NCI-H2081 treated with DMSO at 0.1 percent for 48 hours (cell line): ENCODE measurements at places on chromosomes 6 and 20.

- no peak for DNase-seq
Observed at GRCh38 chr6:43096451-43097097, 20.5 kb downstream of the PTK7 start.

DNA sequence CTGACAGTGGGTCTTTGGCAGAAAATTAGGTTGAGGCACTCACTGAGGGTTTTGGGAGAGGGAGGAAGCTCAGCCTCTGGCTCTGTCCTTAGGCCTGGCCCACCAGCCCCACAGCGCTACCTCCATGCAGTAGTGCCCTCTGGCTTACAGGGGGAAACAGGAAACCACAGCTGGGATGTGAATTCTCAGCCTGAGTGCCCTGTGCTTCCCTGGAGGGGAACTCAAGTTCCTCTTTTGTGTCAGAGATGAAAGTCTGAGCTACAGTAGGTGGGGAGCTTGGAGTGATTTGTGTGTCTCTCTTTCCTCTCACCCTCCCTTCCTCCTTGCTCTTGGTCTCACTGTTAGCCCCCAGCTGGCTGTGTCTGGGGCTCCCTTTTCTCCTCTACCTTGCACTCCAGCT is 48.2 kb upstream of the BLCAP start:
- no peak for DNase-seq

DNA sequence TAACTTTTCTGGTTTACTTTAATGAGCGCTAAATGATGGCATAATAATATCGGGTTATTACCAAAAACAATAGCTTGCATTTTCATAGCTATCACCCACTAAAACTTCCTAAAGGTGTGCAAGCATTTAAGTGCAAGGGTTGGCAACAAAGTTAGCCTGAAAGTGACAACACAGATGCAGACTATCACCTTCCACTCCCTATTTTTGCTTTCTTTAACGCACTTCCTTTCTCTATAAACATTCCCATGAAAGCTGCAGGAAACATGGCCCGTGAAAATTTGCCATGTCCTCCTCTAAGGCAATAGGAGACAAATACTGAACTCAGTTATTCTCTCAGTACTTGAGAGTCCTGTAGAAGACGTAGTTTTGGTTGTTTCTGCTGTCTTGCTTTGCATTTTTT is 2.7 kb downstream of the MYCT1 start:
- no peak for DNase-seq

DNA sequence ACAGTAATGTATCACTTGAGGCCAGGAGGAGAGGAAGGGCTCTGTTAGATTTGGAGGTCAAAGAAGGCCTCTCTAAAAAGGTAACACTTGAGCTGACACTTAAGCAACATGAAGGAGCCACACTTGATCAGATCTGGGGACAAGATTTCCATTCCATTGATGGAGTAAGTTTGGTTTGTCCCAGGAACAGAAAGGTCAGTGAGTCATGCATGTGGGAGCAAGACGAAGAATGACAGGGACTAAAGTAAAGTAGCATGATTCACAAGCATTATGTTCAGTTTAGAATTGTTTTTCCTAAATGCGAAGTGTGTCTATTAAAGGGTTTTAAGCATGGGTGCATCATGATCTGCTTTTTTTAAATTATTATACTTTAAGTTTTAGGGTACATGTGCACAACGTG is 47.4 kb downstream of the COL21A1 start:
- DNase-seq, result no peak

DNA sequence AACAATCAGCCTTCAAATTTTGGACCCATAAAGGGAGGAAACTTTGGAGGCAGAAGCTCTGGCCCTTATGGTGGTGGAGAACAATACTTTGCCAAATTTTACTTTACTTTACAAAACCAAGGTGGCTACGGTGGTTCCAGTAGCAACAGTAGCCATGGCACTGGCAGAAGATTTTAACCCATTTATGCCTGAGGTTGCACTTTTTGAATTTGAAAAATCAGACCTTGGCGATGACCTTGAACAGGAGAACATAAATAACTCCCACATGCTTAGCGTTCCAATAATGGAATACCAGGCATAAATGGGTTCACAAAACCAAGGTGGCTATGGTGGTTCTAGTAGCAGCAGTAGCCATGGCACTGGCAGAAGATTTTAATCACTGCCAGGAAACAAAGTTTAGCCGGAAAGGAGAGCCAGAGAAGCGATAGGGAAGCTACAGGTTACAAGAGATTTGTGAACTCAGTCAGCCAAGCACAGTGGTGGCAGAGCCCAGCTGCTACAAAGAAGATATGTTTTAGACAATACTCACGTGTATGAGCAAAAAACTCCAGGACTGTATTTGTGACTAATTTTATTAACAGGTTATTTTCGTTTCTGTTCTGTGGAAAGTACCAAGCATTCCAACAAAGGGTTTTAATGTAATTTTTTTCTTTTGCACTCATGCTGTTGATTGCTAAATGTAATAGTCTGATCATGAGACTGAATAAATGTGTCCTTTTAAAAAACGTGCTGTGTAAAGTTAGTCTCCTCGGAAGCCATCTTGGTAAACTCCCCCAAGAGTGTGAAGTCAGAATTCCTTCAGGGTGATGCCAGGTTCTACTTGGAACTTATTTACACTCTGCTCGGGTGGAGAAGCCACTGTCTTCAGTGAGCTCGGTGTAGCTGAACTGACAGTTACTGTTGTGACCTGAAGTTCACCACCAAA is 6.7 kb downstream of the SFT2D1 start:
- DNase-seq, result no peak

- no peak for DNase-seq
Observed at GRCh38 chr6:26497610-26498009, 2.5 kb upstream of the BTN1A1 start.

DNA sequence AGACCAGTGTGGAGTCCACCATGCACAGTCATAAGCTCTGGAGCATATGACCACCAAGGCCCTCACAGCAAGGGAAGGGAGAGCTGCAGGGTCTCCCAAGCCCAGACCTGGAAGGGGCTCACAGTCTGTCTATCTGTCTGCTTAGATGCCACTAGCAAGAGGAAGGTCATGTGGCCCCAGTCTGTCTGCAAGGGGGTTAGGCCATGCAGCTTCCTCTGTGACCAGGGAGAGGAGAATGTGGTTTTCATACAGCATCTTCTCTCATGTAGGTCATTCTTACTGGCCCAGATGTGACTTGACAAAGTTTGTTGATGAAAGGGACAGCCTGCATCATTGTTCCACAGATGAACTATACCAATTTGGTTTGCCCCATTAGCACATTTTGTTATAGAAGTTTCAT is 260.8 kb downstream of the FARS2 start:
- no peak for DNase-seq

DNA sequence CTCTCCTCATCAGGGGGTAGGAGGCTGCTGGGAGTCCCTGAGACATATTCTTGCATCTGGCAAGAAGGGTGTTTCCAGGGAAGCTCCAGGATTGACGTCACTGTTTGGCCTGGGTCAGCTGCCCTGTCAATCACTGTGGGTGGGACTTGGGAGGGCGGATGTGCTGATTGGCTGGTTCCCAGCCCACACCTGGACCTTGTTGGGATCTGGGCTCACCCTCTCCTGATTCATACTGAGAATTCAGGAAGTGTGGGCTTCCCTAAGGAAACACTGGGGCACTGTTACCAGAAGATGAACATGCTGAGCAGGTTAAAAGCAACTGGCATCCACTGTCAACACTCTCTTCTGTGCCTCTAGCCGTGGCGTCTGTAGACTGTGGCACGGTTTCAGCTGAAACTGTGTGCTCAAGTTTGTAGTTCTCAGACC is 36.5 kb downstream of the CDH26 start:
- DNase-seq, result no peak

GRCh38 chr6:134517145-134517658 is 199.3 kb upstream of the SGK1 start:
- no peak for DNase-seq

DNA sequence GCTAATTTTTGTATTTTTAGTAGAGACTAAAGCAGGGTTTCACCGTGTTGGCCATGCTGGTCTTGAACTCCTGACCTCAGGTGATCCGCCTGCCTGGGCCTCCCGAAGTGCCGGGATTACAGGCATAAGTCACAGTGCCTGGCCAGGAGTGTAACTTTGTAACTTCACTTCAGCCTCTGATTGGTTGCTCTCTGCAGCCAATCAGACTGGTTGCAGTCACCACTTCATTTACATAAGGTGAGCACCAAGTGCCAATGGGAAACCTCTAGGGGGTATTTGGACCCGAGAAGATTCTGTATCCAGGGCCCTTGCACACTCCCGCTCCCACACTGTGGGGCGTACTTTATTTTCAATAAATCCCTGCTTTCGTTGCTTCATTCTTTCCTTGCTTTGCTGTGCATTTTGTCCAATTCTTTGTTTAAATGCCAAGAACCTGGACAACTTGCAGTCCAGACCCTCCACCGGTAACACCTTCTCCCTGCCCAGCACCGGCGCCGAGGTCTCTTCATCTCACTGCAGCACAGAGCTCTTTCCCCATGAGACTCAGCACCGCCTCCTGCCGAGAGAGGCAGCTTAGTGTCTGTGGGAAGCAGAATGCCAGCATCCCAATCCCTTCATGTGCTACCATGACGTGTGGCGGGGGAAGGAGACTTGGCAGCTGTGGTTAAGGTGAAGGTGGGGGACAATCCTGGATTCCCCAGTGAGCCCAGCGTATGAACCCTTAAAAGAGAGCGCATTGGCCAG is 14.0 kb upstream of the MRGBP start:
- no peak for DNase-seq

DNA sequence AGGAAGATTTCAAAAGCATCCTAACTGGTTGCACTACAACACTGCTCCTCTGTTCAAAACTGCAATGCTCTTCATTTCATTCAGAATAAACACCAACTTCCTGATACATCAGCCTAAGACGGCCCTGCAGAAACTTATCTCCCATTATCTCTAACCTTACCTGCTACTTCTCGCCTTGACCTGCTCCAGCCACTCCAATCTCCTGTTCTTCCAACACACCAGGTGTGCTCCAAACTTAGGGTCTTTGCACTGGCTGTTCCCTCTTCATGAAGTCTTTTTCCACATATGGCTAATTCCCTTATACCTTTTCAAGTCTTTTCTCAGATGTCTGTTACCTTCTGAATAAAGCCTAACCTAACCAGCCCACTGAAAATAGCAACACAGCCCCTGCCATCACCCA is 32.1 kb downstream of the PHIP start:
- no peak for DNase-seq

- DNase-seq, result no peak
Observed at GRCh38 chr20:49179368-49180277, 8.5 kb downstream of the STAU1 start.

- DNase-seq, result no peak
Observed at GRCh38 chr20:50053362-50054230, 59.4 kb downstream of the UBE2V1 start.

DNA sequence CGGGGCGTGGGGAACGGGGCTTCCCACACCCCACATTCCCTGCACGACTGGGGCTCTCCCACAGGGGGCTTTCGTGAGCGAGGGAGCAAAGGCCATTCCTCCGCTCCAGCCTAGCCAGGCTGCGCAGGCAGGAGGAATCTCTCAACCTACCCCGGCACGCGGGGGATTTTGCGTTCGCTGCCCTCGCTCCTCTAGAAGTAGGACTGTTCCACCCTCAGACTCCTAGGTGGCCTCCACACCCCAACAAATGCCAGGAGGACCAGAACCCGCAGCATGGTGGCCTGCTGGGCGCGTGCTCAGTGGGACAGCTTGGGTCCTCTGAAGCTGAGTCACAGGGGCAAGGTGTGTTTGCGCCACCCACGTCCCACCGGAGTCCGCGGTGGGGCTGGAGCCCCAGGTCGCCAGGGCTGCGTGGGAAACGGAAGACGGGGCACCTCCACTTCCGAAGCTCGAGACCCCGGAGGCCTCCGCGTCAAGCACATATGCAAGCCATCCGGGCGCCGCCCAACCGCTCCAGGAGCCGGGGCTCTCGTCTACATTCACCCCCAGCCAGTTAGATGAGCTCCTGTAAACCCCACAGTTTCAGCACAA is 1938.5 kb upstream of the DEFB115 start:
- DNase-seq, result no peak

GRCh38 chr6:31351033-31351380 is 6.0 kb downstream of the HLA-B start:
- no peak for DNase-seq

DNA sequence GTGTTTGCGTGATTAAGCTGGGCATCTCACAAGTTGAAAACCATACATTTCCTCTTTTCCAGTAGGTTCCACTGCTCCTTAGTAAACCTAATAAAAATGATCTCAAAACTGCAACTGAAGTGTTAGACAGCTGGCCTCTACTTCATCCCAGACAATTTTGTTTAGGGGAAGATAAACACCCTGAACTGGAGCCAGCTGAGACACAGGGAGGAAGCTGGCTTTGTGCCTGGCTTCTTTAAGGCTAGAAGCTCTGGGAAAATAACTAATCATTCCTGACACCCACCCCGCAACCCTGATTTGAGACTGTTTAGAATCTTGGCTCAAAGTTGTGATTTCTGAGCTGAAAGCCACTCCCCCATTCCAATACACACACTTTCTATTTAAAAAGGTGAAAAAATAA is 11.6 kb downstream of the PTPRT start:
- no peak for DNase-seq

DNA sequence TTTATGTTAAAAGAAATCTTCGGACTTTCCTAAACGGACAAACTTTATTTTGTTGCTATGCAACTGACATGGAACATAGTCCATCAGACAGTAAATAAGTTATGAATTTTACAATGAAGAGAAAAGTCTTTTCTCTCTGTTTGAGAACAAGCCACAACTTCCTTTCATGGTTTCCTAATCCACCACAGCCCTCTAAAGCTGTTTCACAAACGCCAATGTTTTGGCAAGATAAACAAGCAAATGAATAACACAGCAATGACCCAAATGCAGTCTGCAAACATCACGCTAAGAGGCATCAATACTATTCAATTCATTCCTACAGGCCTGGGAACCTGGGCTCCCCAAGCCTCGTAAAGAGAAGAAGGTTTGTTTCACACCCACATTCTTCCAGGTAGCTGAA is 60.4 kb downstream of the HAO1 start:
- no peak for DNase-seq

DNA sequence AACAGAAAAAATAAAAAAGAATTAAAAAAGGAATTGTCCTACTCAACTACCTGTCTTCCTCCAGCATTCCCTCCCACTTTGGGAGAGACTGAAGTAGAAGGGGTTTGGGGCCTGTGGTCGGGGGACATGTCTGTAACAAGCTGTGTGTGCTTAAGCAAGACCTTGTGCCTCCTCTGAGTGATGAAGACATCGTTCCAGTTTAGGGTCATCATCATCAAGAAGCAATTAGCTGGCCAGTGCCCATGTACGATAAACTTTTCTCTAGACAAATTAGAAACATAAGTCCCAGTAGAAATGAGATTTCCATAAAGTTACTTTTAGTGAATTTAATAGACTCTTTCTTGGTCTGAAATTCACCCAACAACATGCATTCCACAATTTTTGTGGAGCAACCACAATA is 272.9 kb downstream of the ZNF217 start:
- DNase-seq, result no peak

DNA sequence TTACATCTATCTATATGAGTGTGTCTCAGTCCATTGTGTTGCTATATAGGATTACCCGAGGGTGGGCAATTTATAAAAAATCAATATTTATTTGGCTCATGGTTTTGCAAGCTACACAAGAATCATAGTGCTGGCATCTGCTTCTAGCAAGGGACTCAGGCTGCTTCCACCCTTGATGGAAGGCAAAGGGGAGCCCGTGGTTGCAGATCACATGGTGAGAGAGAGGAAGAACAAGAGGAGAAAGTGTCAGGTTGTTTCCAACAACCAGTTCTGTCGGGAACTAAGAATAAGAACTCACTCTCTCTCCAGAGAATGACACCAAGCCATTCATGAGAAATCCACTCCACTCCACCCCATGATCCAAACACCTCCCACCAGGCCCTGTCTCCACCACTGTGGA is 48.2 kb upstream of the TENT5A start:
- DNase-seq, result no peak

- DNase-seq, result no peak
Observed at GRCh38 chr6:38510205-38510604, 129.5 kb downstream of the BTBD9 start.
